EL (cell line): ENCODE measurements at places on chromosomes 2 and 18.

DNA sequence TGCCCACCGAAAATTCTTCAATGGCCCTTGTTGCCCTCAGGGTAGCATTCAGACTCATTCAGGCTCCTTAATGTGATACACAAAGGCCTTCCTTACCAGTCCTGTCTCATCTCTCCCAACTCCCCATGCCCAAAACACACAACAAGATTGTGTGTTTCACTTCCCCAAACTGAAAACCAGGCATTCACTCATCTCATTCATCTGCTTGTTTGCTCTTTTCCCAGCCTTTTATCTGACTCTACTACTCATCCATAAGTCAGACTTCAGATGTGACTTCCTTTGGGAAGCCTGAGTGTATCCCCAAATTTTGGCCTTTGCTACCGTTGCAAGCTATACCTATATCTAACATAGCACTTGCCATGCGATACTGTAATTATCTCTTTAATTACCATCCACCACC, 9.7 kb upstream of the SLC39A10 start:
- DNase-seq: no peak

DNA sequence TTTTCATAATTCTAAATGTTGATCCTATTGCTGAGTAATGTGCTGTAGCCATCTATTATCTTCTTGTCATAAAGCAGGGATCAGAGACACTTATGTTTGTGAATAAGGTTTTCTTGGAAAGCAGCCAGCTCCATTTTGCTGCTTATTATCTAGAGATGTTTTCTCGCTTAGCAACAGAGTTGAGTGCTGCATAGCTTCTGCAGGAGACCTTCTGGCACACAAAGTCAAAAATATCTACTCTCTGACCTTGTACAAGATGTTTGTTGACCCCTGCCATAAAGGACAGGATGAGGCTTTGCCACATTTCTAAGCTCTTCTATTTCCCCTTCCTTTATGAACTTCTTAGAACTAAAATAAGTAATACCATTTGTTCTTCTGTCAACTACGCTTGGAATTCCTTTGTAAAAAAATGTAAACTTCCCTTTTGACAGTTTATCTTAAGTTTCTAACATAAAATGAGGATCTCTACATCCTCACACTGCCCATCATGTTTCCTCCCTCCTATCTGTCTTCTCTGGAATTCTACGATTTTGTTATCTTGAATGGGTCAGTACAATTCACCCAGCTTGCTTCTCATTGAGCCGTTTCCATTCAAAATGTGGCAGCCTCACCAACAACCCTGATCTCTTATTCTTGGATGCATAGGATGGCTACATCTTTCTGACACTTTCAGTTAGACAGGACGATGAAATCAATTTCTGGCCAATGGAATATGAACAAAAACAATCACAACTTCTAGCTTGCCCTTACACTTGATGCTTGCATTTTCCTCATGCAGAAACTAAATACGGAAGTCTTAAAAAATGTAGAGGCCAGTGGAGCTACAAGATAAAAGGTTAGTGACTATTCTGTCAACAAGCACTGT, 1377.0 kb downstream of the SUCLG1 start:
- peak; percentile 78 for DNase-seq

DNA sequence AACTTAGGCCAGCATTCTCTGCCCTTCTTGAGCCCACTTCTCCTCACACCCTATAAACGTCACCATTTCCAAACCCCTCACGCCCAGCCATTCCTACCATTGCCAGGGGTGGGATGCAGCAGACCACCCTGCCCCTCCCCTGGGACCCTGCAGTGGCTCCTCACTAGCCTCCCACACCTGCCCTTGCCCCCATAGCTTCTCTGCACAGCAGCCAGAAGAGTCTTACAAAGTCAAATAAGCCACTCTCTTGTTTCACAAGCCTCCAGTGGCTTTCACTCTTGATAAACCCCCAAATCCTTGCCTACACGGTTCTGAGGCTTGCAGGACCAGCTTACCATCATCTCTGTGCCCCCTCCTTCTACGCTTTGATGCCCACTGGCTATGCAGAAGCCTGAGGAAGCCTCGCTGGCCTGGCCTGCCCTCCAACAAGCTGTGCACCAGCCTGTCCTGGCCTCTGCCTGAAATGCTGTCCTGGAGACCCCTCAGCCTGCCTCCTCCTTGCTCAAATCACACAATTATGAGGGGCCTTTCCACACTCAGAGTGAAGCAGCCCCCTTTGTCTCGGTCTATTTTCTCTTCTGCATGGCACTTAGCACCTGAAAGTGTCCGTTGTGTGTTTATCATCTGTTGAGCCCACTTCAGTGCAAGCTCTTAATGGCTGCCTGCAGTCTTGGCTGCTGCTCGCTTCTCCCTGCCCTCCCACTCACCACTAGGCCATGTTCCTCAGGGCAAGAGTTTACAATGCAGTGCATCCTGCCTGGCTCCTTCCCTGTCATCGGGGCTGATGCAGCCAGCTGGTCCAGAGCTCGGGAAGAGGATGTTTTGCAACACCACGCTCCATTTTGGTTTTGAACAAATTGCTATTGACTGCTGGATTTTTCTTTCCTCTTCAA, 82.6 kb upstream of the RGPD5 start:
- DNase-seq: no peak

GRCh38 chr2:136217996-136218395, 100.0 kb upstream of the CXCR4 start:
- DNase-seq: no peak

- DNase-seq: no peak
Observed at GRCh38 chr2:96524482-96525210, 11.9 kb upstream of the ARID5A start.

- DNase-seq: peak; percentile 79
Observed at GRCh38 chr2:158967731-158968395, 577 bp upstream of the TANC1 start.

DNA sequence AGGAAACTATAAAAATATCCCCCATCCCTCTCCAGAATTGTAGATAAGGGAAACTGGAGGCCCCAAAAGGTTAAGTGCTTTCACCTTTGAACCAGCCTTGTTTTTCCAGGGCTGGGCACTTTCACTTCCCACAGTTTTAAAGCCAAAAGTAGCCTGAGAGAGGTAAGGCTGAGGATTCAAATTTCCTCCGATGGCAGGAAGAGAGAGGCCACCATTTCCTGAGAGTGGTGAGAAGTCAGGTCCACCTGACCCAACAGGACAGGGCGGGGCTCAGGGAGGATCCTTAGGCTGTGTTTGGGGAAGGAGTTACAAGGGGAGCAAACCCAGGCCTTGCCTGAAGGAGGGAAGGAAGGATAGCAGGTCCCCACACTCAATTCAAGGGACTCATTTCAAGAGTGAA, 4.7 kb upstream of the TEX261 start:
- DNase-seq: no peak

- DNase-seq: no peak
Observed at GRCh38 chr18:52408800-52409302, 68.9 kb downstream of the DCC start.

- DNase-seq: peak; percentile 63
Observed at GRCh38 chr2:45627911-45628310, 16.8 kb upstream of the SRBD1 start.

- no peak for DNase-seq
Observed at GRCh38 chr18:23306822-23307221, 146.3 kb upstream of the RIOK3 start.

DNA sequence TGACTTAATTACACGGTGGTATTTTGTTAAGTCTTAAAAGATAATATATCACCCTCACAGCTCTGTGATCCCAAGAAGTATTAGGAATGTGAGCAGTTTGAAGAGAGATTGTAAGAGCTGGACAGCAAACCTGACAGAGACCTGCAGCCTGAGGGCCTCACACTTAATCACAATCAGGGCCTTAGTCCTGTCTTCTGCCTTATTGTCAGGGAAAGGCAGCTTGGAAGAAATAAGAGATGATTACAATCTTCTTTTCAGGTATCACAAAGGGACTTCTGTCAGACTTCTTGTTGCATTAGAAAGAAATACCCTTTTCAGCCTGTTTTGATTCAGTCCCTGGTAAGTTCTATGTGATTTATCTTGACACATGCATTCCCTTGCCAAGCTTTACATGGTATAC, 1433.8 kb upstream of the SLC39A10 start:
- no peak for DNase-seq

DNA sequence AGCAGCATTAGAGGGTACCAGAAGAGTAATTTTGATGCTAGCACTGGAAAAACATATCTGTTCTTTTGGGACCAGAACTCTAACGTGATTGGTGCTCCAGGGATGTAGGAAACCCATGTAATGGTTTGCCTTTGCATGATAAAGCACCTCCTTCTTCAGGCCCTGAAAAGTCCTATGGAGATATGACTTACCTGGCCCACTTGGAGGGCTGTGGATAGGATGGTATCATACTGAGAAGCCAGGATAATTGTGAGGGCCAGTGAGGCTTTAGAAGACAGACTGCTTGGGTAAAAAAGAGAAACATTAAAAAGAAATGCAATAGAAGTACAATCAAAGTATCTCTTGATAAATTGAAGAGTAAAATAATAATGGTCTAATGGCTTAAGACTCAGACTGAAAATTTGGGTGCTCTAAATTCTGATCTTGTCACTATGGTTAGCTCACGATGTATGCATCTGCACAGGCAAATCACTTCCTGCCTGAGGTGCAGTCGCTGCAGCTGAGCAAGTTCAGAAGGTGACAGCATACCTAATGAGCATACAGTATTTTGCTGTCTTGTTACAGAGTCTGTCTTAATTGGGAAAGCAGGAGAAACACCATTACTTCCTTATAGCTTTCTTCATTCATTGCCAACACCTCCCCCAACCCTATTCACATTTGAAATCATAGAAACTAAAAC, 371.5 kb downstream of the NUP35 start:
- DNase-seq: no peak

GRCh38 chr18:49697757-49698524, 115.4 kb downstream of the ACAA2 start:
- DNase-seq: peak; percentile 39

DNA sequence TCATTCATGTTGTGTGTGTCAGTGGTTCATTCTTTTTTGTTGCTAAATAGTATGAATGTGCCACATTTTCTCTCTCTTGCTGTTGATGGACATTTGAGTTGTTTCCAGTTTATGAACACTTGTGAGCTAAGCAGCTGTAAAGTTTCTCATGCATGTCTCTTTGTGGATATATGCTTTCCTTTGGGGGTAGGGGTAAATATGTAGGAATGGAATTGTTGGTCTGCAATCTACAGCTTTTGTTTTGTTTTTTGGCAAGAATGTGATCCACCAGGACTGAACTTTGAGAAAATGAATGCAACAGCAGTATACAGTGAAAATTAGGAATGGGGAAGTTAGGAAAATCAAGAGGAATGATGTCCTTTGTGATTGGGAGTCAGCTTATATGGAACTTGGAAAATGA, 226.3 kb downstream of the CDCA7 start:
- DNase-seq: no peak

GRCh38 chr2:152434395-152435182, 99.6 kb downstream of the FMNL2 start:
- no peak for DNase-seq

DNA sequence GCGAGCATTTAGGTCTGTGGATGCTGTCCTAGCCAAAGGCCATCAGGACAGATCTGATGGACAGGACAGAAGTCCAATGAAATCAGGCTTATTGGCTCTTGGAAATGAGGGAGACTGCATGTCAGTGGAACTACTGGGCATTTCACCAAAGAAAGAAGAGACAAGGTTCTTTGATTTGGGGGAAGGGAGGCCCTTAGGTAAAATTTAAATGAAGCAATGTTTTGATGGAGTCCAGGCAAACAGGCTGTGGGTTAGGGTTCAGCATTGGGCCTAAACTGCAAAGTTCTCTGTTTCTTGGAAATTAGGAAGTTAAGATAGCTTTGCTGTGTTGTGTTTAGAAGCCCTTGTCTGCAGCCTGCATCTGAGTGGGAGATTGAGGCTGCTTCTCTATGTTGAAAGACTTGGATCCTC, 31.6 kb upstream of the RNF149 start:
- DNase-seq: no peak

- no peak for DNase-seq
Observed at GRCh38 chr2:18373081-18373480, 187.4 kb downstream of the RDH14 start.

- peak; percentile 44 for DNase-seq
Observed at GRCh38 chr2:69381337-69381737, 5.7 kb downstream of the GFPT1 start.

DNA sequence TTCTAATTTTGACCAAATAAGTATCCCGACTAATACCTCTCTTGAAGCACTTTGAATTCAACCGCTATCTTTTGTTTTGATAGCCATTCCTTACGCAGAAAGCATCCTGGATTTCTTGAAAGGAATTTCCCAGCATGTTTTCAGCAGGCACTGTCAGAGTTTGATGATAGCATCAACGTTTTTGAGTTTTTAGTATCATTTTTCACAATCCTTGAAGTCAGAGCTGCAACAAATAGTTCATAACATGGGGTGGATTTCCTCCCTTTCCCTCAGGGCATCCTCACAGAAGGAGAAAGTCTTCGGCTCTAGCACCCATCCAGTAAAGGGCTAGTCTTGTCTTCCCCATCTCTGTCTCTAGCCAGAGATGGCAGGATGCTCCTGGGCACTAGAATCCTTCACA, 46.2 kb downstream of the ANKRD44 start:
- peak; percentile 7 for DNase-seq

GRCh38 chr2:173235947-173236803, 118.5 kb upstream of the CDCA7 start:
- DNase-seq: no peak

GRCh38 chr18:46680784-46681695, 24.0 kb upstream of the LOXHD1 start:
- DNase-seq: no peak

GRCh38 chr2:156489750-156490465, 53.7 kb downstream of the GPD2 start:
- no peak for DNase-seq

DNA sequence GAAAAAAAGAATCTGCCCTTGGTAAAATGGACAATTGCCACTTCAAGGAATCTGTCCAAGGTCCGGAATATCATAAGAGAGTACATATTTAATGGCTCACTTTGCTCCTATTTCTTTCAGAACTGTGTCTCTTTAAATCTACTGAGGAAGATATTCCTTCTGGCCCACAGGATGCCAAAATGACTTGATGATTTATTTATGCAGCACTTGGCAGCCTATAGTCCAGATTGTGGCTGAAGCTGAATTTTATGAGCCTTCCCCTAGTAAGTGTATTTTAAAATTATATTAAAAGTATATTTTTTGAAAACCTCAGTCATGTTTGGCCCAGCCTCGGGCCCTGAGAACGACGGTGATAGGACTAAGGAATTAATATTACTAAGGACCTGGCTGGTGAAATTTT, 465.1 kb upstream of the HNRNPA3 start:
- DNase-seq: no peak

DNA sequence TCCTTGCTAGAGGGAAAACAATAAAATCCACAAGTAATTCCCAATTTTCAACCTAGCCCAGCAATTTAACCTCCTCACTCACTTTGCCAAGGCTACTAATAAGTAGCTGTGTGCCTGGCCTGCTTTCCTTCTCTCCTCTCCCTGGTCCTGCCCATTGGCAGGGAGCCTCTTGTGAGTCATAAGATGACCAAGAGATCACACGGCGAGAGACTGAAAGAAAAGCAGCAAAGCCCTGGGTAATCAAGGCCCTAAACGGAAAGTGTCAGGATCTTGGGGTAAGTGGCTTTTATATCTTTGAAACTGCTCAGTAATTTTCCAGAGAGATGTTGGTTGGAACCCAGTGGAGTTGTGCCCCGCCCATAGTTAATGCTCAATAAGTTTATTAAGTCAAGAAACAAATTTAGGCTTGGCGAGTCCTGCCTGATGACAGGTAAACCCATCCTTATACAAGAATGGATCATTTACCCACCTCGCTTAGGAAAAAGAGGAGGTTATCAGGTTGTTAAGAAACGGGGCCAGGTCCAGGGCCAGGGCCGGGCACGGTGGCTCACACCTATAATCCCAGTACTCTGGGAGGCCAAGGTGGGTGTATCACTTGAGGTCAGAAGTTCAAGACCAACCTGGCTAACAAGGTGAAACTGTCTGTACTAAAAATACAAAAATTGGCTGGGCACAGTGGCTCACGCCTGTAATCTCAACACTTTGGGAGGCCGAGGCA, 10.0 kb upstream of the ADAM17 start:
- DNase-seq: peak; percentile 93
